Iris pigment epithelial cell (primary cell): ENCODE measurements at places on chromosomes 5 and 9.

GRCh38 chr5:89241186-89241585 lies 358.2 kb upstream of the MEF2C start:
- peak; percentile 2 for DNase-seq

- no peak for DNase-seq
Observed at GRCh38 chr5:93807846-93808245, 66.4 kb upstream of the POU5F2 start.

DNA sequence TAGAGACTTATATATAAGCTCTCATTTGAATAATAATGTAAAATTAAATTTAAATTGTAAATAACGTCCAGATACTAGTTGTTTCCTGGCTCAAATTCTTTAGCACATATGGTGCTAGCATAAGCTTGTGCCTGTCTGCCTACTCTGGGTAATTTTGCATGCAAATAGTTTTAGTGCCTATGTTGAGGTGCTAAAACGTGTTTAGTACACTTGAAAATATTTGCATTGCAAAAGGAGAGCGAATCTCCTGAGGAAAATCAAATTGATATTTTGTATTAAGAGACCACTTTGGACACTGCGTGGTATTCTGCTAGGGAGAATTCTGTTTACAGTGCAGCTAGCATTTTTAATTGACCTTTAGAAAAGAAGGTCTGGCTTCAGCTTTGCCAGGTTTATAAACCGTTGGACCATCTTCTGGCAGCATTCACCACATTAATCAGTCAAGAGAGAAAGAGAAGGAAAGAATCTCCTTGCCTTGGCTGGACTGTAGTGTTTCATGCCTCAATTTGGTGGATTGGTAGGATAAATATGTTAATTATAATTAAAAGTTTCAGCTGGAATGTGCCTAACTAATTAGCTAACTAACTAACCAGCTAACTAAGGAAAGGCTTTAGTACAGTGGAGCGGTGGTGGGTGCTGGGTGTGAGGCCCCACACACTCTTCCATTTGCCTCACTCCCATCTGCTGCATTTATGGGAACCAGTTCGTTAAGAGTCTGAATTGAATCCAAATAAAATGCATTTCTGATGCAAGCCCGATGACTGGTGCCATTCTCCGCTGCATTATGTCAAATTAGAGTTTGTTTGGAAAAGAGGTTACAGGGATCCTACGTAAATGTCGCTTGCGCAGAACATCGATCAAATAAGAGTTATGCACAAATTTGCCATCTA lies 150.1 kb upstream of the MPDZ start:
- DNase-seq, result no peak

DNA sequence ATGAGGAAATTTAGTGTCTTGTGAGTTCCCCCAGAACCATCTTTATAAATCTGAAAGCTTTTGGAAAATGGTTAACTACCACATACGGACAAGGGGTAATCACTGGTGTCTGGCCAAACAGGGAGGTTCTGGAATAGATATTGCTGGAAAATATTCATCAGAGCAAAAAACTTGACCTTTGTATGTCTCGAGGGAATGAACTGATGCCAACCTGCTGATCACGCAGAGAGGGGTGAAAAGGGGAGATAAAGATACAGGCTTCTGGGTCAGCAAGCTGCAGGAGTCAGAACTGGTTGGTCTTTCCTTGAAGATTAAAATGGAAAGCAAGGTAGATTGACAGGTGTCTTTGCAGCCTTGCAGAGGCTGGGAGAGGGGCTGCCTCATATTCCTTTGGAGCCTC lies 35.5 kb downstream of the PSAT1 start:
- no peak for DNase-seq

GRCh38 chr9:35616681-35617459 lies 1.3 kb downstream of the CD72 start:
- DNase-seq, result peak; percentile 68

GRCh38 chr5:142958944-142959682 lies 188.9 kb downstream of the ARHGAP26 start:
- DNase-seq, result no peak

DNA sequence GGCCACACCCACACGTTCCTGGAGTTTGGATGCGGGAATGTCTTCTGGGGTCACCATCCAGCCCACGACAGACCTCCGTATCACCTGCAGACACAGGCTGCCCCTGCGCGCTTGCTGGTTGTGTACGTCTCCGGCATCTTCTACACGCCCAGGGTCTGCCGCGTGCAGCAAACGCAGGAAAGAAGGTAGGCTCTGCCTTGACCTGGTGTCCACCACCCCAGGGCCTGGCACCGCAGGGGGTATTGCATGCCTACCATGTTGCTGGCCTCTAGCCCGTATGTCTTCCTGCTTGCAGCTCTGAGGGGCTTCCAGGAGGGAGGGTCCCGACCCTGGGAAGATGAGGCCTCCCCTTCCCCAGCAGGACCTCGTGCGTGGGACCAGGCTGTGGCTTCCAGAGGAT lies 298.8 kb upstream of the IRX4 start:
- DNase-seq, result no peak

GRCh38 chr9:116546711-116547581 lies 140.2 kb upstream of the TRIM32 start:
- peak; percentile 66 for DNase-seq
